ENCODE measurements at places on chromosomes 5 and 9.
A peak's percentile ranks its signal among the peaks of the same experiment; 100 is the strongest.

- no peak for DNase-seq
Observed at GRCh38 chr9:38026840-38027527, 42.0 kb downstream of the SHB start.

DNA sequence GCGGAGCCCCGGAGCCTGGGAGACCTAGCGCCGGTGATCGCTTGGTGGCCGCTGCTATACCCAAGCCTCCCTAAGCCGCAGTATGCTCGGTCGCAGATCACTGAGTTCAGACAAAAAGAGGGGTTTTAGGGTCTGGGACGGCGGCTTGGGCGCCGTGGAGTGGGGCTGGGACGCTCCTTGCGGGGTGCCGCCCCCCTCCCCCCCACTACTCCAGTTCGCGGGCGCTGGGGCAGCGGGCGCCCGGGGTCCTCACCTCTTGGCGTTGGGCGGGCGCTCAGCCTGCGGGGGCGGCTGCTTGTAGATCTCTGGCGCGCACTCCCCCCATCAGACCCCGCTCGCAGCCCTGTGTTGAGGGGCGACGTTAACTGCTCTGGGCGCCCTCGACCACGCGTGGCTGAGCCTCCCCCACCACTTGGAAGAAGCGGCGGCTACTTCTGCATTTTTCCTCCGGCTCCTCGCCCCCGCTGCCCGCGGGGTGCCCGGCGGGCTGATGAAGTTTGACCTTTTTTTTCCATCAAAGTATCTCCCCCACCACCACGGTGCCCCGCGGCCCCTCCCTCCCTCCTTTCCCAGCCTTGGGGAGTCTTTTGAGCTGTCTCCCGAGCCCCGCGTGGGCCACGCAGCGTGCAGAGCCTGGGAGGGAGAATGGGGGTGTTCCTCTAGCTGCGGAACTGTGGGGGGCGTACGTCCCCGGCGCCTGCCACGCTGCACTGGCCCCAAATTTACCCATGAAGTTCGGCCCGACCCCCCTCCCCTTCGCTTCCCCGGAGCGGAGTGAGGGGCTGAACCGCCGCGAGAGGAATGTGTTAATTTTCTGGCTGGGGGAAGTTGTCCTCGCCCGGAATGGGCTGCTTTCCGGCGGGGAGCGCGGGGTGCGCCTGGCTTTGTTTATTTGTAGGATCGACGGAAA, 1.2 kb downstream of the CXXC5 start:
- DNase-seq: no peak

- no peak for DNase-seq
Observed at GRCh38 chr9:100228352-100228869, 124.3 kb downstream of the TEX10 start.

DNA sequence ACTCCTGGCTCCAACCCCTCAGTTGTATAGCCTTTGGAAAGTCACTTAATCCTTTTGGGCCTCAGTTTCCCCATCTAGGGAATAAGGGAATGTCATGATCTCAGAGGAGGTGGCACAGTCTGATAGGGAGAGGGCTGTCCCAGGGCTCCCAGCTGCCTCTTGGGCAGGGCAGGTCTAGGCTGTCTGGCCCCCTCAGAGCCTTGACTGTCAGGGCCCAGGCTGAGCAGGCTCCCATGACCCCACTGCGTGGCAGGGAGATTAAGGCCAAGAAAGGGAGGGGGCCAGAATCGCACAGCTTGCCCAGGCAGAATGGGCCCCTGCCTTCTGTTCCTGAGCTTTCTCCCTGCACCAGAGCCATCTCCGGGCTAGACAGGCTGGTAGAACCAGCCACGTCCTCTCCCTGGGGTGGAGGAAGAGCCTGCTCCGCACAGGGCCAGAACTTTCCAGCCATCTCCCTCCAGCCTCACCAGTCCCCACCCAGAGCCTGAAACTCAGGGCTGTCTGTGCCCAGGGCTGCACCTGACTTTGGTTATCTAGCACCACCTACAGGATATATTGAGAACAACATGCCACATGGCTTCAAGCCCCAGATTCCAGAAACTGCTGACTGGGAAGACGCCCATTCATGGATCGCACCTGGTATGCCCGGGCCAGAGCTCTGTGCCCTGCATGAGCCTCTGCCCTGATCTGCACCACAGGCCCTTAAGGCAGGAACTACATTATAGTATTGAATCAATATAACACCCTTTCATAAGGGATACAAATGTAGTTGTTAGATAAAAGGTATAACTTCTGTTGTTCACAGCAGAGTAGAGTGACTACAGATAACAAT, 32.1 kb downstream of the NAIF1 start:
- no peak for DNase-seq

DNA sequence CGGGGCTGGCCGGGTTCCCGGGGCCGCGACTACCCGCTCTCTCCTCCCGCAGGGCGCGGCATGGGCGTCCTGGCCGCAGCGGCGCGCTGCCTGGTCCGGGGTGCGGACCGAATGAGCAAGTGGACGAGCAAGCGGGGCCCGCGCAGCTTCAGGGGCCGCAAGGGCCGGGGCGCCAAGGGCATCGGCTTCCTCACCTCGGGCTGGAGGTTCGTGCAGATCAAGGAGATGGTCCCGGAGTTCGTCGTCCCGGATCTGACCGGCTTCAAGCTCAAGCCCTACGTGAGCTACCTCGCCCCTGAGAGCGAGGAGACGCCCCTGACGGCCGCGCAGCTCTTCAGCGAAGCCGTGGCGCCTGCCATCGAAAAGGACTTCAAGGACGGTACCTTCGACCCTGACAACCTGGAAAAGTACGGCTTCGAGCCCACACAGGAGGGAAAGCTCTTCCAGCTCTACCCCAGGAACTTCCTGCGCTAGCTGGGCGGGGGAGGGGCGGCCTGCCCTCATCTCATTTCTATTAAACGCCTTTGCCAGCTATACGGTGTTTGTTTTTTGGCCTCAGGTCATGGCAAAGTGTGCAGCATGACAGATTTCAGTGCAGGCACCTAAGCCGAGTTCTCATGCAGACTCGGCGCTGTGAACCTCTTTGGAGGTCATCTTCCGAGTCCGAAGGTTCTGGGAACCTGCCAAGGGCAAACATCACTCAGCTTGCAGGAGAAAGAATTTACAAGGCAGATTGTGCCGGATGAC, 516 bp downstream of the MRPL41 start:
- no peak for DNase-seq

- no peak for DNase-seq
Observed at GRCh38 chr9:6656614-6657300, 11.2 kb upstream of the GLDC start.

- no peak for DNase-seq
Observed at GRCh38 chr9:35164711-35165110, 2.9 kb downstream of the UNC13B start.

DNA sequence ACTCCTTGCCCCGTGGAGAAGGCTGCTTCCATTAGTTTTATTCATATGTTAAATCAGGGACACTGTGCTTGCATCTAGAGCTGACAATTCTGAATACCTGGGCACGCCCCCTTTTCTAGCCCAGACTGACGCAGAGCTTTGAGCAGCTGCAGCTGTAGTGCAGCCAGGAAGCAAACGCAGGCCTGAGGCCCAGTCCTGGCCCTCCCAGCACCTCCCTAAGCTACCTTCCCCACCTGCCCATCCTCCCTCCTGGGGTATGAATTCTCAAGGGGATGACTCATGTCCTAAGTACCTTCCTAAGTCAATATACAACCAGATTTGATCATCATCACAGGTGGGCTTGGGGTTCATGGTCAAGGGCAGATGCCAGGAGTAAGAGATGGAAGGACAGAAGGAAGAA, 3.5 kb downstream of the PHF19 start:
- no peak for DNase-seq

- DNase-seq: no peak
Observed at GRCh38 chr9:16121168-16121567, 568.3 kb downstream of the CCDC171 start.

DNA sequence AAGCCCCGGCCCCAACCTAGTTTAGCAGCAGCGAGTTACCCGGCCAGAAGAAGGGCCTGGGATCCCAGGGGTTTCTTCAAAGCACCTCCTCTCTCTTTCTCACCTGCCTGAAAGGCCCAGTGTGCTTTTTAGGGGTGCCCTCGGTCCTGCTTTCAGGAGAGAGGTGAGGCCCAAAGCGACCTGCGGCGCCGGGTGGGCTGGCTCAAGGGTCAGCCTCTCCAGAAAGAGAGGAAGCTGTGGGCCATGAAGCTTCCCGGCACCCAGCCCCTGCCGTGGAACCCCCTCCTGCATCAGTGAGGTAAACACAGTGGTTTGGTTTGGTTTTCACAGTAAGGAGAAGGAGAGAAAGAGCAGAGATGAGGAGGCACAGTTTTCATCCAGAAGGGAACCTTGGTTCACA, 4.3 kb downstream of the FOXB2 start:
- DNase-seq: no peak

DNA sequence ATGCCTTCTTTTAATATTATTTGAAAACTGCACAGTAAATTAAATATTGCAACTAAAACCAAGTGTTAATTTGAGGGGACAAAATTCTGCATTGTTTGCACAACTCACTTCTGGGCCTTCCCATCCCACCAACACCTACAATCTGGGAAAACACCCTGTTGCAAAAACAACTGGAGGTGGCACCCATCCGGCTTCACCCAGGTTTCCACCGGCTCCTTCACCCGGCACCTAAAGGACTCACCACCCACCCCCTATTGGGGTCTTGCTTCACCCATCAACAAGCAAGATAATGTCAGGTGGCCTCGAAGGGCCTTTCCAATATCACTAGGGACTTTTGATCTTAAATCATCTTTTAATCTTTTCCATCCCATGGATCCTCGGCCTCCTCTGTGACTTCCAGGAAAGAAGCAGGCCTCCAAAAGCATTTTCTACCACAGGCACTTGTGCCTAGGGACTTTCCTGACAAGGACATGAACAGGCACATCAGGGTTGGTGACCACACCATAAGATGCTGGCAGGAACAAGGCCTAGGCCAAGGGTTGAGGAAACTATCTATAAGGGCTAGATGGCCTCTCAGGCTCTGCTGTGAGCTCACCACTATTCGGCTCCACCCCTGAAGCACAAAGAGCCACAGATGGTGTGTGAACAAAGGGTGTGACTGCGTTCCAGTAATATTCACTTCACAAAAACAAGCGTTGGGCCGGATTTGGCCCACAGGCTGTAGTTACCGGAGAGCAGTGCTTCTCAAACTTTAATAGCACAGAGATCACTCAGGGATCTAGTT, 205.1 kb downstream of the AUH start:
- no peak for DNase-seq

DNA sequence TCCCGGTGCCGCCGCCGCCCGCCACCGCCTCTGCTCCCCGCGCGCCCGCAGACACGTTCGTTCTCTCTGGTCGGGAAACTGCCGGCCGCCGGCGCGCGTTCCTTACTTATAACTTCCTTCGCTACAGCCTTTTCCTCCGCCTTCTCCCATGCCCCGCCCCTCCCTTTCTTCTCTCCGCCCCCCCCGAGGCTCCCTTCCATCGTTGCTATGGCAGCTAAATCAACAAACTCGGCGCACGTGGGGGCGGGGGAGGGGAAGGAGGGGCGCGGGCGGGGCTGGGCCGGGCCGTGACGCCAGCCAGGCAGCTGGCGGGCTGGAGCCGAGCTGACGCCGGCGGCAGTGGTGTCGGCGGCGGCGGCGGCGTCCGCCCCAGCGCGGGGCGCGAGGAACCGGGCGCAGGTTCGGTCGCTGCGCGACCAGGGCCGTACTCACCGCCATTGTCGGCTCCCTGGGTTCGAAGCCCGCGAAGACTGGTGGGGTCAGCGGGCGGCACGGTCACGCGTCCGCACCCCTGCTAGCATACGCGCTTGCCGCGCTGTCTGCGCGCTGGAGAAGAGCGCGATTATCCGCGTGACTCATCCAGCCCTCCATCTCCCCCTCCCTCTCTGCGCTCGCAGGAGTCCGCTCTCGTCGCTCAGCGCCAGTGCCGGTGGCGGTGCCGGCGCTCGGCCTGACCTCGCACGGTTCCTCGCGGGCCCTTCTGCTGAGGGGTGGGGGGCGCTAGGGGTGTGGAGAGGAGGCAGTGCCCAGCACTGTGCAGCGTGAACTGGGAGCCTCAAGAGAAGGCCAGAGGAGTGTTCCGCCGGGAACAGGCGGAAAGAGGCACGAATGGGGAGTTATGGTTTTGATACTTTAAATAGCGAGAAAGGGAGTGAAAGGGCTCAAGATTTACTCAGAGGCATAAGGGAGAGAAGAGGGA, at the start of gene KLF4:
KLF4 (minus strand) TSS at position 83 of the 919 bp plus-strand sequence. CDS start 597 bp downstream, outside the sequence.
- DNase-seq: peak; percentile 20

DNA sequence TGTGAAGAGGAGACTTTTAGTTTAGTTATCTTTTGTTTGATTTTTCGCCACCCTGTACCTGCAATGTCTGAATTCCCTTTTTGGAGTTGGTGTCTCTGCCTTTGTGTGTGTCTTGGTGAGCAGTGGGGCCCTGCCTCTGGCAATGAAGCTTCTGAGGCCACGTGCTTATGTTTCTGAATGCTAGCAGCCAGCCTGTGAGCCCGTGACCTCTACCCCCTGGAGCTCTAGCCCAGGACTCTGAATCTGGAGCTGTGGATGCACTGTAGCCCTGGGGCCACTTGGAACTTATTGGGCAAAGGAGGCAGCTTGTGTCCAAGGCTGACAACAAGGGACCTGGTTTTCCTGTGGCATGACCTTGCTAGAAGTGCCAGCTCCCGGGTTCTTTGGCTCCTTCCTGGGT, 19.4 kb downstream of the ENTREP1 start:
- DNase-seq: no peak

DNA sequence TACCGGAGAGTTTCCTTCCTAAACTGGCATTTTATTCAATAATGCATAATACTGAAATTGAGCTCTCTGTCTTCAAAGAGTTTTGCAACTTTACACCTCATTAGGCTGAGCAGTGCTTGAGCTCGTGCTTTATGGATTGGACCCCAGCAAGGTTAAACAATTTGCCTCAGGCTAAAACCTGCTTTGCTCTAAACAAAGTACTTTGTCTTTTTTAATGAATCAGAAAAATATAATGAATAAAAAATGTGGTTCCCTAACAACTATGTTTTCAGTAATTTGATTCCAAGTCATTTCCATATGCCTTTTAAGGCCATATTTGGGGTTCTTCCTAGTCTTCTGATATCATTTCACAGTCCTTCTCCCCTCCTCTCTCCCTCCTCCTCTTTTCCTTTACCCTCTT, 20.0 kb downstream of the ZNF366 start:
- DNase-seq: no peak

GRCh38 chr5:33894566-33894965, 2.8 kb upstream of the ADAMTS12 start:
- DNase-seq: no peak

GRCh38 chr5:157382996-157383800, 76.8 kb upstream of the NIPAL4 start:
- DNase-seq: no peak

Measured in stimulated activated CD8-positive, alpha-beta memory T cell treated with anti-CD3 and anti-CD28 coated beads, Interleukin-15, amount 100 ng/mL, for 4 hours (primary cell).